Central memory CD4-positive, alpha-beta T cell (primary cell): ENCODE measurements at places on chromosomes 4 and X.

- no peak for DNase-seq
Observed at GRCh38 chr4:66169341-66169740, 499.1 kb upstream of the EPHA5 start.

DNA sequence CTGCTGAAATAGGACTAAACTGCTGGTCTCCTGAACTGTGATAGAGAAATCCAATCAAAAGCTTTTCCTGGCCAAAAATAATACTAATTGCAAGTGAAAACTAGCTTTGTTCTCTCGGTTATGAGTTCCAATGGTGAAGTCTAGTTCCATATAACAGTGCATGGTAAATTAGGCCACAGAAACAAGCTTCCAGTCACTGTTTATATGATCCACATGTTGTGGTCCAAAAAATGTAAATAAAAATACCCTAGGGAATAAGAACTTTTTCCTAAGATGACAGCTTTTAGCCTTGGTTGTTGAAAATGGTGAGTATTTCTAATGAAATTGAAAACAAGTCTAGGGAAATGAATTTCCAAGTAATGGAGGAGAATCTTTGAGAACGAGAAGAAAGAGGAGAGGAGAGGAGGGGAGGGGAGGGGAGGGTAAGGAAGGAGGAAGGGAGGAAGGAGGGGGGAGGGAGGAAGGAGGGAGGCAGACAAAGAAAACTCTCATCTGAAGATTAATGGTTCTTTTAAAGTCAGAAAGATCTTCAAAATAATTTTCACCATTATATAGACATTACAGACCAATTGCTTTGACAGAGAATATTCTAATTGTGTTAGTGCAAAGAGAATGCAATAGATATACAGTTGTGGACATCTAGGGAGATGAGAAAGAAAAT, 26.1 kb downstream of the PALLD start:
- DNase-seq = no peak

DNA sequence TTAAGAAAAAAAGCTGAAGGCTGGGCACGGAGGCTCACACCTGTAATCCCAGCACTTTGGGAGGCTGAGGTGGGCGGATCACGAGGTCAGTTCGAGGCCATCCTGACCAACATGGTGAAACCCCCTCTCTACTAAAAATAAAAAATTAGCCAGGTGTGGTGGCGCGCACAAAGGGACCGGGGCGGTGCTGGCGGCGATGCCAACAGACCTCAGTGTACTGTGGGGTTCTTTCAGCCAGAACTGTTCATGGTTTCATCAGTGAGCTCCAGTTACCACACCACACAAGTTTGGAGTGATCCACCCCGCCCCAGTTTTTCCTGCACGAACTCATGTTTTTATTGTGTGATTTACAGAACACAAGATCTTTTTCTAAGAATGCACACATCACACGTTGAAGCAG, 21.2 kb upstream of the IRAK1 start:
- DNase-seq = no peak

GRCh38 chrX:152819732-152820131, 10.8 kb downstream of the CETN2 start:
- no peak for DNase-seq

- no peak for DNase-seq
Observed at GRCh38 chrX:51876441-51876840, 17.0 kb upstream of the MAGED1 start.

DNA sequence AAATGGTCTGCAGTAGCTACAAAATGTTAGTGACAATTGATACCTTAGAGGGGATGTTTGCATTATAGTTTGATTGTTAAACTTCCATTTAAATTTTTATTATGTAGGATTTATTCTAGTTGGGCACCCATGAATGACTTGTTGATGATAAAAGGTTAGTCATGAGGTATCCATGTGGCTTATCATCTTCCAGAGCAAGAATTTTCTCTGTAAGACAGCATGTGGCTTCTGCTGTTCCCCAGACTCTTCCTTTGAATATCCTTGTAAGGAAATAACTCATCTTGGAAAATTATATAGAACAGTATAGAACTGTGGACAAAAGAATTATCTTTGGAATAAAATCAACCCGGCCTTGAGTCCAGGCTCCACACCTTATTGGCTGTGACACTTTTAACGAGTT, 40.1 kb upstream of the KLHL8 start:
- DNase-seq = no peak

DNA sequence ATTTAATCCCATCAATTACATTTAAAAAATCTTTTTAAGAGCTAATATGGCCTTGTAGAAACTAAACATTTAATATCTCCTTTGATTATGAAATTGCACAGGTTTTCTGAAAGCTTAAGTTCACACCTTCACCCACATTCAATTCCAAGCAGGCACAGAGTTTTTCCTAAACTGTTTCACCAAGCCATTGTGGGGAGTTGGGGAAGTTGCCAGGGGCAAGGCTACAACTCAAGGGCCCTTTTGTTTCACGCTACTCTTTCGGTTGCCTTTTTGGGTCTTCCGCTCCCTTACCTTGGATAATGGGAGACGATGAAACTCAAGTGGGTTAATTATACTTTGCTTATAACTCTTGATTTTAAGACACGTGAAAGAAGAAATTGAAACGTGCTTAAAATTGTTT, 33.3 kb downstream of the APBB2 start:
- DNase-seq = no peak

DNA sequence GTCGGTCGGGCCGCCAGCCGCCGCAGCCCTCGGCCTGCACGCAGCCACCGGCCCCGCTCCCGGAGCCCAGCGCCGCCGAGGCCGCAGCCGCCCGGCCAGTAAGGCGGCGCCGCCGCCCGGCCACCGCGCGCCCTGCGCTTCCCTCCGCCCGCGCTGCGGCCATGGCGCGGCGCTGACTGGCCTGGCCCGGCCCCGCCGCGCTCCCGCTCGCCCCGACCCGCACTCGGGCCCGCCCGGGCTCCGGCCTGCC, 213 bp downstream of the NFKB1 start:
- DNase-seq = no peak

- DNase-seq = no peak
Observed at GRCh38 chr4:157674699-157675098, 454.2 kb downstream of the GRIA2 start.

DNA sequence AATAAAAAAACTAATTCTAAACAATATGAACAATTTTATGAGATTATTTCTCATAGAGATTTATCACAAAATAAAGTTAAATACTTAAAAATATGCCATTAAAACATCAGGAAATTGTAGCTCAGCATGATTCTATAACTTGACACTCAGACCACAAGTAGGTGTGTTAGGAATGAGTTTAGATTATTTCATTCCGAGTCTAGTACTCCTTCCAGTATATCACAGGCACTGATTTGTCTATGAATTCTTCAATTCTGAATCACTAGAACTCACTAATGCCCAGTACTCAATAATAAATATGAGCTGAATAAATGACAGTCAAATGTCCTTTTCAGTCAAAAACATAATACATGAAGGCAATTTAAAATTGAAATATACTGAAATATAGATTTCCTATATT, 22.2 kb downstream of the BOD1L1 start:
- no peak for DNase-seq

DNA sequence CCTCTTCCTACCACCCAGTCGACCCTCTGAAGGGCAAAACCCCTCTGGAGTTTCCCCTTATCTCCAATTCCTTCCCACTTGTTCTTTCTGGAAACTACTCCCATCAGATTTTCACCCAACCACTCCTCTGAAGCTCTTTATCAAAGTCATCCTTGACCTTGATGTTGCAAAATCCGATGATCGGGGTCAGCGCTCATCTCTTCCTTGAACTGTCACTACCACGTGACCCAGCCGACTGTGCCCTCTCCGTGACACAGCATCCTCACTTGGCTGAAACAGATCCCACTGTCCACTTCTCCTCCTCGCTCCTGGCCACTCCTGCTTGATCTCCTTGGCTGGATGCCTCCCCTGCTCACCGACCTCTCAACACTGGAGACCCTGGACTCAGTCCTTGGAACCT, 1.1 kb downstream of the CFAP99 start:
- no peak for DNase-seq

GRCh38 chrX:53714580-53715345, 28.2 kb upstream of the HUWE1 start:
- peak; percentile 70 for DNase-seq

- no peak for DNase-seq
Observed at GRCh38 chrX:71227370-71228062, 4.5 kb downstream of the GJB1 start.

- DNase-seq = no peak
Observed at GRCh38 chr4:152462695-152463094, 73.2 kb downstream of the FBXW7 start.

GRCh38 chr4:21709031-21709430, 239.5 kb downstream of the KCNIP4 start:
- no peak for DNase-seq

DNA sequence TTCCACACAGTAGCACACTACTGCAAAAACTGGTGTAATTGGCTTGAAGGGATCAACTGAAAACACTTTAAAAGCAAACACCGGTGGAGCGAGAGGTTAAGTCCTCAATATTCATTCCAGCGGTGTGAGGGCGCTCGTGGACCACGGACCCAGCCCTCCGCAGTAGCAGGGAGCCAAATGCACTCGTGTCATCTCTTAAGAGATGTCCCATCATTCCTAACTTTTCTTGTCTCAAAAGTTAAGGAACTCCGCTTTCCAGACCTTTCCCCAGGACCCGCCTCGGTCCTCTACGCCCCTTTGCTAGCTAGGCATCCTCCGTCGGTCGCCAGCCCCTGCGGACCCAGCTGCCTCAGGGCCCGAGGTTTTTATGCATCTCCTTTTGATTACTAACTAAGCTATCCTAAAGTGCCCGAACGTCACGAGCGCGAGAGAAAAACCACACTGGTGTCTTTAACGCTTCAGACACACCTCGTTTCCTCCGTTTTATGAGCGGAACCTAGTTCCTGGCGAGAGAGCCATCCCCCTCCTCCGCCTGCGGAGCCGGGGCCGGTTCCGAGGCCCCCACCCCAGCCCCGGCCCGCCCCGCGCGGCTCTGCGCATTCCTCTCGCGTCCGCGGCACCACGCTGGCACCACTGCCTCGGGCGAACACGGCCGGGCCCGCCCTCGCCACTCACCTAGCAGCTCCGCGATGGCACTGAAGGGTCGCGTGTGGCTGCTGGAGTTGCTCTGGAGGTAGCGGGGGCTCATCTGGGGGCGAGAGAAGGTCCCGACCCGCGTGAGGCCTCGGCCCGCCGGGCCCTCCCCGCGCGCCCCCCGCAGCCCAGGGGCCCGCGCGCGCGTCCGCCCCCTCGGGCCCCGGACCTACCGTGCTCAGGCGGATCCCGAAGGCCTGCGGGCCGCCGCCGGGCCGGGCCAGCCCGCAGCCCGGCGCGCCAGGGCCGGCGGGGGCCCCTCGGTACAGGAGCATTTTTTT, 723 bp downstream of the MORC4 start:
- DNase-seq = peak; percentile 46

DNA sequence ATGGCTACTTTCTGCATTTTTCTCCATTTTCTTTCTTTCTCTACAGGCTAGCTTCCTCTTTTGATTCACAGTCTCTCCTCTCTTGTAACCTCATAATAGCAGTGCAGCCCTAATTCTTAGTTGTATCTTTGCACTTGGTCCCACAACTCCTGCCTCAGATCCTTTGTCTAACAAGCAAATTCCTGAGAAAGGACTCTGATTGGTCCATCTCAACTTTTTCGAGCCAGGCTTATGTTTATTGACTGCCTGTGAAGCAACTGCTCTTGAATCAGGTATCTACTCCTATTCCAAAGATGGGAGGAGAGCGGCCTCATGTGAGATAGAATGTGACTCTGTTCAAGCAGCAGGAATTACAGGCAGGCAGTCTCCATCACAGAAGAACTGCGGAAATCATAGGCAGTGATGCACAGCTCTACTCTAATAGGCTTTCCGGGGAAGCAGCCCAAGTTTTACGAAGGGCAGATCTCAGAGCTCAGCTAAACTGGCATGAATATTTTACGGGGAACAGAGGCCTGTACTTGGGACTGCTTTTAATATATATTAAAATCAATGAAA, 123.5 kb downstream of the GABRB1 start:
- DNase-seq = no peak

GRCh38 chr4:23878912-23879732, 10.7 kb downstream of the PPARGC1A start:
- DNase-seq = no peak

DNA sequence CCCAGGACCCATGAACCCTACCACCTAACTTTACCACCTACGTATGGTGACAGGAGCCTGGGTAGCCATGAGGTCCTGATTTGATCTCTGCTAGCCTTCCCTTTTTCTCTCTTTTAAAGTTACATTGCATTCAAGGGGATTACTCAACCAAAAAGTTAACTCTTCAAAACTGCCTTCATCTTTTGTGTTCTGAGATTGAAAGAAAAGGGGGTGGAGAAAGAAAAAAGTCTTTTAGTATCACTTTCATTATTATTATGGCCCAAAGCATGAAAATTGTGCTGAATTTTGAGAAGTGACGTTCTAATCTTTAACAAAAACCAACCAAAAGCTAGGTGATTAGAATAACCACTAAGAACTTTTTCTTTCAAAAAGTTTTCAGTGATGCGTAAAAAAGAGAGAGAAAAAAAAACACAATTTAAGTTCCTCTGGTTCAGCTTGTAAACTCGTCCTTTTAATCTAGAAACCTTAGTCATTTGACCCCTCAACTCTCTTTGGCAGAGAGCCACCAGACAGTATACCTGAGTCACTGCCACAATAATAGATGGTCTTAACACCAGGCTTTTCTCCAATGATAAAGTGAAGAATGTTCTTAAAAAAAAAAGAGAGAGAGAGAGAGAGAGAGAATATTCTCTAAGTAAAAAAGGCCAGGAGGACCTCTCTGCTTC, 347.4 kb upstream of the FGF13 start:
- DNase-seq = no peak

DNA sequence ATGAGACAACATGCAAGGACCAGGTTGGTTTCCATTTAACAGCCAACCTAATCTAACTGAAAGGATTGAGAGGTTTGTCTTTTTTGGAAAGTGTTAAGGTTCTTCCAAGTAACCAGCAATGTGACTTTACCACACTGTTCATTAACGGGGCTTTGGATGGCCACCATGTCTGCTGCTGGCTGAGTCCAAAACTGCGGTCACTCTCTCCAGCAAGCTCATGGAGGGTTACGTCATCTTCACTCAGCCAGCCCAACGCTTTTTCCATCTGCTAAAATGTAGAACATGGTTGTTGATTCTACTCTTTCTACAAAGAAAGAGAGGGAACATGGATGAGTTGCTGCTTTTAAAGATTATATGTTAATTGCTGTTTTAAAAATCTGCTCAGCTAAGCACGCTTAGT, 11.0 kb downstream of the PKD2 start:
- no peak for DNase-seq

DNA sequence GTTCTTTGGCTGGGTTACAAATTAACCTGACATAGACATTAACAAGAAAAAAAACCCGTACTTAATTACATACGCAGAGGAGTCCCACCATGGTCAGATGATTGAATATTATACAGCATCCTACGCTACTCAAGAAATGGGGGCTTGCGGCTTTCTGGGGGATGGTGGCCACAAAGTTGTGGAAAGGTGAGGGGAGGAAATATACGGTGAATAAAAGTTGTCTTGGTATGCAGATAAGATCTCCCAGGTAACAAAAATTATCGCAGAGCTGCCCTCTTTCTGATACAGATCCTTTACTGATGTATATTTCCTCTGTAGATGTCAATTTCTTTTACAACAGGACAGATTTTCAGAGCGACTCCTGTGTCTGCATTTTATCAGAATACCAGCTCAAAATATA, 890 bp downstream of the DCAF16 start:
- peak; percentile 7 for DNase-seq

- no peak for DNase-seq
Observed at GRCh38 chr4:168854350-168854921, 155.6 kb downstream of the CBR4 start.
